SK-N-DZ (cell line): ENCODE measurements at places on chromosomes 12 and 14.

- no peak for DNase-seq
These were observed 97.1 kb downstream of the ETNK1 start for GRCh38 chr12:22722081-22722480.

GRCh38 chr14:74531467-74531866 lies 37.9 kb downstream of the ISCA2 start:
- no peak for DNase-seq

DNA sequence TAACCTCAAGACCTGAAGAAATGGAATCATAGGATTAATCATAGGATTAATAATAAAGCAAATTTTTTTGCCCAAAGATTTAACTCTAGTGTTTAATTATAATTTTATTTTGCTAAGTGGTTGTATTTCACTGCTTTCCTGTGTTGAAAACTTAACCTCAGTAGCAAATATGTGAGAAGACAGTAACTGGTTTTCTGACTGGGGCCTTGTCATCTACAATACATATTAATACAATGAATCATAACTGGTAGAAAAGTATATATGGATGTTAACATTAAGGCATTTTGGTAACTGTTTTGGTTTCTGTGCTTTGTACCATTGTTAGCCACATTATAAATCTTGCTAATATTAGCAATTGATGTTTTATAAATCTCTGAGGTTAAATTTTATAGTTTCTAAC lies 92.2 kb downstream of the ACSS3 start:
- DNase-seq: no peak

DNA sequence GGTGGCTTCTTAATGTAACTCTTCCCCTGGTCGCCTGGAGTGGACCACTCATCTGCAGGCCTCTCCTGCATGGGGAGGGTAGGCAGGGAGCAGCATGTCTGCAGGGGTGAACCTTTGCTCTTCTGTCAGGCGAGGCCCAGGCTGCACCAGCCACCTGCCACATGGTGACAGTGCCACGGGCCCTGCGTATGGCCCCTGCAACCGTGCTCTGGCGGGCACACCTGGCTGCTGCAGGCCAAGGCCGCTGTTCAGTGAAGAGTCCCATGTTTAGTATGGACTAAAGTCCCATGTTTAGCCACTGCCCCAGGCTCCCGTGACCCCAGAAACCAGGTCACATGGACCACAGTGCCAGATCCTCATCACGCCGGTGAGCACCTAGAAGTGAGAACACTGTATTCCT lies 187.0 kb downstream of the ADGRD1 start:
- DNase-seq: no peak

GRCh38 chr14:50475460-50475859 lies 56.9 kb downstream of the MAP4K5 start:
- no peak for DNase-seq
